ENCODE measurements at places on chromosomes 12 and 14.

DNA sequence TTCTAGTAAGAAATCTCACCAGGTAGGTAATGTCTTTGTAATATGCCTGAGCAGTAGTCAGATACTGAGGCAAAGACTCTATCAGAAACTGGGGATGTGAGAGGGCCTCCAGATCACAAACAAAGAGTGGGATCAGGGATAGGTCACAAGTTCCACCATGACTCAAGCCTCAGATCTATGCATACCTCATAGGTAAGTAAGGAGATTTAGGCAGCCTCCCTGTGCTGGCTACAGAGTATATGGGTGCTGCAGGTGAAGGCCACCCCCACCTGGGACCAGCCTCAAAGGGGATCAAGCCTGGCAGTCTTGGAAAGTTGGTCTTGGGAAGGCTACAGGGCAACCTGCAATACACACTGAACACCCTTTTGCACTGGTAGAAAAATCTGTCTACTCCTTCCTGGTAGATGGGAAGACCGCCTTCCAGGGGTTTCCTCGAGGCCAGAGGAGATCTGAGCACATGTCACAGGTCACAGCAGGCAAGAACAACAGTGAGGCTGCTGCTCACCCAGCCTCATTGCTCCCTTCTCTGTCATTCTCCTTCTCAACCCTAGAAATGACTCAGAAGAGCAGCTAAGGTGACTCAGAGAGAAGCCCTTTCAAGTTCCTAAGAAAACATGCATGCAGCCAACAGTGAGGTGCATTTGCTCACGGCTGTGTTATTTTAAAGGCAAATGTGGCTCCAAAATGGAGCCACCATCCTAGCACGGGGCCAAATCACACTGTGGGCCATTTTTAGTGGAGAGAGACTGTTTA, 143.4 kb upstream of the CDKN3 start:
- no peaks in the 10 kb centered on the region for H3K4me1 ChIP-seq
- no peaks in the 10 kb centered on the region for H3K36me3 ChIP-seq
- no peaks in the 10 kb centered on the region for H3K27me3 ChIP-seq
- H3K27ac ChIP-seq, result no peak overlapping the region

GRCh38 chr12:89856431-89856830, 147.8 kb upstream of the ATP2B1 start:
- H3K4me3 ChIP-seq, result no peak overlapping the region
- no peaks in the 10 kb centered on the region for H3K27me3 ChIP-seq
- no peaks in the 10 kb centered on the region for H3K36me3 ChIP-seq
- no peak for DNase-seq

GRCh38 chr14:50062438-50063085, 53.8 kb downstream of the VCPKMT start:
- H3K36me3 ChIP-seq, result no peaks in the 10 kb centered on the region
- H3K4me3 ChIP-seq, result no peak overlapping the region
- H3K27ac ChIP-seq, result peak overlapping the region; percentile 91
- peaks cover 10% of the 10 kb centered on the region for H3K4me1 ChIP-seq
- no peaks in the 10 kb centered on the region for H3K27me3 ChIP-seq

- no peaks in the 10 kb centered on the region for H3K4me1 ChIP-seq
- H3K27me3 ChIP-seq, result no peaks in the 10 kb centered on the region
- no peaks in the 10 kb centered on the region for H3K36me3 ChIP-seq
Observed at GRCh38 chr14:56754921-56755320, 55.4 kb downstream of the OTX2 start.

DNA sequence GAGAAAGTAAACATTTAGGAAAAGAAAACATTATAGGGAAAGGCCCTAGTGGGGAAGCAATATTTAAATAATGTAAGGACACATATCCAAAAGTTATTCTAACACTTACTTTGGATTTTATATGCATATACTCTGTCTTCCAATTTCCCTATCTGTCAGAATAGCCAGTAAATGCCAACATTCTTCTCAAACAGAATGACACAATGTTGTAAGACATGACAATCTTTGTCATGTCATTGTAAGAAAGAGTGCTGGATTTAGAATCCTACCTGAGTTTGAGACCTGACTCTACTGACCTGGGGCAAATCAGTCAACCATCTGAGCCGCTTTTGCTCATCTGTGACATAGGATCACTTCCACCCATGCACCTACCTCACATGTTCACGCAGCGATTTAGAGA, 198.3 kb downstream of the PHLDA1 start:
- H3K4me3 ChIP-seq, result no peak overlapping the region
- H3K36me3 ChIP-seq, result no peaks in the 10 kb centered on the region
- no peaks in the 10 kb centered on the region for H3K4me1 ChIP-seq
- no peak for DNase-seq
- no peaks in the 10 kb centered on the region for H3K27me3 ChIP-seq

- no peak for DNase-seq
- H3K27ac ChIP-seq, result no peak overlapping the region
- peaks cover 6% of the 10 kb centered on the region for H3K27me3 ChIP-seq
- no peaks in the 10 kb centered on the region for H3K4me1 ChIP-seq
- H3K4me3 ChIP-seq, result no peak overlapping the region
Observed at GRCh38 chr14:70173569-70173968, 15.2 kb downstream of the SLC8A3 start.

DNA sequence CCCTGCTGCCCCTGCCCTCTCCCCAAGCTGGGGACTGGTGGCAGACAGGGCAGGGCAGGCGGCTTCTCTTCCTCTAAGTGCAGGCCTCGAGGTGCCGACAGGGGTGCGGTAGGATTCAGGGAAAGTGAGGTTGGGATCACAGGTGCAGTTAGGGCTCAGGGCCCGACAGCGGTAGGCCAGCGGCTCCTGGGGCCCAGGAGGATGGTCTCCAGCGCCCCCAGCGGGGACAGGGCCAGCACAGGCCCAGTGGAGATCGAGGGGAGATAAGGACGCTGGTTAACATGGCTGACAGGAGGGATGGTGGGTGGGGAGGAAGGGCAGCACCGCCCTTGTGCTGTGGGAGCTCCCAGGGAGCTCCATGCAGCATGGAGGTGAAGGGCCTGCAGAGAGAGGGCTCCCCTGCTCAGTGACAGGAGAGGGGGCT, 935 bp upstream of the CRIP1 start:
- no peaks in the 10 kb centered on the region for H3K36me3 ChIP-seq
- H3K27me3 ChIP-seq, result no peaks in the 10 kb centered on the region
- no peak for DNase-seq

GRCh38 chr12:125256634-125256936, 191.3 kb downstream of the AACS start:
- peaks cover 7% of the 10 kb centered on the region for H3K27me3 ChIP-seq
- no peak overlapping the region for H3K4me3 ChIP-seq
- DNase-seq, result no peak
- no peaks in the 10 kb centered on the region for H3K36me3 ChIP-seq
- no peaks in the 10 kb centered on the region for H3K4me1 ChIP-seq

DNA sequence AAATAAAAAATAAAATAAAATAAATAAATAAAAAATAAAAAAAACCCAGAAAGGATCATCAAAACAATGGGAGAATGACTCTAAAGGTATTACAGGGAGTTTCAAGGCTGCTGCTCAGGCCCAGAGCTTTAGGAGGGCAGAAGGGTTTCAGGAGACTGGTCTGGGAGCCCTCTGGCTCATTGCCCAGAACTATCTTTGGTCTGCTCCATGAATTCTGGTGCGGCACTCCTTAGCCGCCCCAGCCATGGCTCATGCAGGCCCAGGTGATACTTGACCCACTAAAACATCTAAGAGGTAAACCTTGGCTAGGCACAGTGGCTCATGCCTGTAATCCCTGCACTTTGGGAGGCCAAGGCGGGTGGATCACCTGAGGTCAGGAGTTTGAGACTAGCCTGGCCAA, 14.7 kb upstream of the TMED10 start:
- no peak for DNase-seq
- H3K4me3 ChIP-seq, result no peak overlapping the region
- no peaks in the 10 kb centered on the region for H3K4me1 ChIP-seq
- H3K27ac ChIP-seq, result no peak overlapping the region

DNA sequence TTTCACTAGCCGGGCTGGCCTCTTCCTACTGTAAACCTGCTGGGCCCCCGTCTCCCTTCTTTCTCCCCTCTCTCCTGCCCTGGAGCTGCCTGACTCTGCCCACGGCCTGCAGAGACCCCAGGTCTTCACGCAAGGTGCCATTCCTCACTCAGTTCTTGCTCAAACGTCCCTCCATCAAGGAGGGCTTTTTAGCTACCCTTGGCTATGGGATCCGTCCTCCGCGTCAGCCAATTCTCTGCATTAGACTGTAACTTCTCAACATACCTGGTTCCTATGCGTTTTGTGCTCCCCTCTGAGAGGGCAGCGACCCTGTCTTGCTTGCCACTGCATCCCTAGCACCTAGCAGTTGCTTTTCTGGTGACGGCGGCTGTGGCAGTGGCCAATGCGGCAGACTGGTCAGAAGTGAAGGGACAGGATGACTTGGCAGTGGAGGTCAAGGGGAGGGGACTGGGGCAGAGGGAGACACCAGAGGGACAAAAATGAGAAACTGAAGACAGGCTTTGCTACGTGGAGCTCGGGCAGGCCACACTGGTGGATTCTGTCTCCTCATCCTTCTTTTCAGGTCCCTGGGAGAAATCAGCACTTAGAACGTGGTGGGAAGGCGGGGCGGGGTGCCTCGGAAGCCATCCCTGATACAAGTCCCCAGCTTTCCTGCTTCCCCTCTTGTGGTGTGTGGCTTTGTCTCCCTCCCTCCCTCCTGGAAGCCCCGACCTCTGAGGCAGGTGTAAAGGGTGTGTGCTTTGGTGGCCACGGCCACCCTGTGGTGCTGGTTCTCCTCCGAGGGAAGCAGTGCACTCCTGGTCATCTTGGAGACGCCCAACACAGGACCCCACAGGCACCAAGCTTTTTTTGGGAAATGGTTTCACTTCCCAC, 1.8 kb downstream of the B3GNT4 start:
- DNase-seq, result peak; percentile 30
- no peak overlapping the region for H3K4me3 ChIP-seq
- no peaks in the 10 kb centered on the region for H3K27me3 ChIP-seq

DNA sequence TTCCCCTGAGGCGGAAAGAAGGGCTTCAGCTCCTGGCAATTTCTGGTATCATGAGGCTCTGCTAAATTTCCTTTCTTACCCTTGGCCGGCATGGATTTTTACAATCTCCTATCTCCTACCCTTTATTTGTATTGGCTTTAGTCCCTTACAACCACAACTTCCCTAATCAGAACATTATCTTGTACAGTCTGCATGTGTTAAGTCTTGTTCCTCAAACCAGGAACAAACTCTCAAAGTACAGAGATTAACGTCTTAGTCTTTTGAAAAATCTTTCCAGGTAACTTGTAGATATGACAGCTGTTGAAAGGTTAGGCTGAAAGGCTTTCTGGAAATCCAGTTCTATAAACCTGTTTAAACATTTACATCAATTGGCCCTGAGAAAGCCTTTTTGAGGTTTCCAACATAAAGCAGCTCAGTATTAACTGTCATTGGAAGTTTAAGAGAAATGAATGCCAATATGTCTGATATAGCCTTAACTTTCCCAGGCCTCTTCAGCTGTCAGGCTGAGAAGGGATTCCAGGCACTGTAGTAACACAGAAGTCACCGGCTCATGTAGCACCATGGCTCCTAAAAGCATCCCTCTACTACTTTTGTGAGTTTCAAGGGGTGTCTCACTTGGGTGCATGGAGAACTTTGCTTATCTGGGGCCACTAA, 360.5 kb downstream of the FUT8 start:
- no peaks in the 10 kb centered on the region for H3K36me3 ChIP-seq
- no peaks in the 10 kb centered on the region for H3K4me1 ChIP-seq
- no peak overlapping the region for H3K27ac ChIP-seq
- no peak overlapping the region for H3K4me3 ChIP-seq

GRCh38 chr12:20268771-20269170, 99.6 kb upstream of the PDE3A start:
- no peak overlapping the region for H3K27ac ChIP-seq
- no peaks in the 10 kb centered on the region for H3K36me3 ChIP-seq
- H3K4me3 ChIP-seq, result no peak overlapping the region
- no peaks in the 10 kb centered on the region for H3K4me1 ChIP-seq
- no peak for DNase-seq
- H3K27me3 ChIP-seq, result no peaks in the 10 kb centered on the region

GRCh38 chr12:8011331-8011730, 21.2 kb upstream of the FOXJ2 start:
- no peak for DNase-seq
- H3K4me3 ChIP-seq, result no peak overlapping the region
- no peaks in the 10 kb centered on the region for H3K36me3 ChIP-seq
- H3K4me1 ChIP-seq, result no peaks in the 10 kb centered on the region
- no peak overlapping the region for H3K27ac ChIP-seq

- H3K36me3 ChIP-seq, result no peaks in the 10 kb centered on the region
- no peaks in the 10 kb centered on the region for H3K4me1 ChIP-seq
- no peaks in the 10 kb centered on the region for H3K27me3 ChIP-seq
- no peak overlapping the region for H3K4me3 ChIP-seq
- no peak overlapping the region for H3K27ac ChIP-seq
- no peak for DNase-seq
Observed at GRCh38 chr12:108845696-108846095, 11.7 kb downstream of the SSH1 start.

- DNase-seq, result no peak
- no peak overlapping the region for H3K4me3 ChIP-seq
- H3K27me3 ChIP-seq, result no peaks in the 10 kb centered on the region
Observed at GRCh38 chr14:50476134-50476533, 56.2 kb downstream of the MAP4K5 start.

GRCh38 chr12:92133795-92134637, 11.6 kb downstream of the BTG1 start:
- no peaks in the 10 kb centered on the region for H3K27me3 ChIP-seq
- DNase-seq, result no peak
- no peaks in the 10 kb centered on the region for H3K36me3 ChIP-seq

DNA sequence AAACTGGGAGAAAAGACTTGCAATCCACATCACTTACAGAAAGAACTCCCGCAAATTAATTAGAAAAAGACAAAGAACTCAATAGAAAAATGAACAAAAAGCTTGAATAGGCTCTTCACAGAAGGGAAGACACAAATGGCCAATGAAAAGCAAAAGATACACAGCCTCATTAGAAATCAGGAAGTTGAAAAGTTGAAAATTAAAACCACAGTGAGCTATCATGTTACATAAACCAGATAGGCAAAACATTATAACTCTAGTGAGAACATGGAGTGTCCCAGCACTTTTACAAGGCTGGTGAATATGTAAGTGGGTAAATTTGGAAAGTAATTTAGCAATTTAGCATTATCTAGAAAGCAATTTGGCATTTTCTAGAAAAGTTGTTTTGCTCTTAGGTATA, 158.4 kb upstream of the RASSF8 start:
- H3K4me1 ChIP-seq, result no peaks in the 10 kb centered on the region
- H3K27me3 ChIP-seq, result no peaks in the 10 kb centered on the region
- H3K27ac ChIP-seq, result no peak overlapping the region
- no peak for DNase-seq
- no peak overlapping the region for H3K4me3 ChIP-seq

- no peak overlapping the region for H3K27ac ChIP-seq
- H3K27me3 ChIP-seq, result no peaks in the 10 kb centered on the region
- no peaks in the 10 kb centered on the region for H3K36me3 ChIP-seq
- no peaks in the 10 kb centered on the region for H3K4me1 ChIP-seq
- no peak for DNase-seq
Observed at GRCh38 chr14:99075061-99075460, 196.9 kb downstream of the BCL11B start.

- H3K4me3 ChIP-seq, result no peak overlapping the region
- H3K27ac ChIP-seq, result no peak overlapping the region
- no peaks in the 10 kb centered on the region for H3K36me3 ChIP-seq
- no peak for DNase-seq
- no peaks in the 10 kb centered on the region for H3K4me1 ChIP-seq
Observed at GRCh38 chr12:26869908-26870459, 37.0 kb upstream of the ITPR2 start.
